ENCODE measurements at places on chromosomes 12 and 14.

GRCh38 chr12:47123730-47124129 lies 44.0 kb upstream of the AMIGO2 start:
- DNase-seq: no peak

- no peak for DNase-seq
Measured at GRCh38 chr12:4265280-4265679, 8.3 kb upstream of the CCND2 start.

GRCh38 chr14:40119321-40119720 lies 687.1 kb upstream of the FBXO33 start:
- no peak for DNase-seq

GRCh38 chr12:69066492-69067373 lies 133.8 kb upstream of the CPM start:
- DNase-seq: no peak

- no peak for DNase-seq
Measured at GRCh38 chr12:27844366-27845090, 64.5 kb upstream of the MANSC4 start.

- no peak for DNase-seq
Measured at GRCh38 chr14:45290547-45290946, 37.5 kb upstream of the MIS18BP1 start.

DNA sequence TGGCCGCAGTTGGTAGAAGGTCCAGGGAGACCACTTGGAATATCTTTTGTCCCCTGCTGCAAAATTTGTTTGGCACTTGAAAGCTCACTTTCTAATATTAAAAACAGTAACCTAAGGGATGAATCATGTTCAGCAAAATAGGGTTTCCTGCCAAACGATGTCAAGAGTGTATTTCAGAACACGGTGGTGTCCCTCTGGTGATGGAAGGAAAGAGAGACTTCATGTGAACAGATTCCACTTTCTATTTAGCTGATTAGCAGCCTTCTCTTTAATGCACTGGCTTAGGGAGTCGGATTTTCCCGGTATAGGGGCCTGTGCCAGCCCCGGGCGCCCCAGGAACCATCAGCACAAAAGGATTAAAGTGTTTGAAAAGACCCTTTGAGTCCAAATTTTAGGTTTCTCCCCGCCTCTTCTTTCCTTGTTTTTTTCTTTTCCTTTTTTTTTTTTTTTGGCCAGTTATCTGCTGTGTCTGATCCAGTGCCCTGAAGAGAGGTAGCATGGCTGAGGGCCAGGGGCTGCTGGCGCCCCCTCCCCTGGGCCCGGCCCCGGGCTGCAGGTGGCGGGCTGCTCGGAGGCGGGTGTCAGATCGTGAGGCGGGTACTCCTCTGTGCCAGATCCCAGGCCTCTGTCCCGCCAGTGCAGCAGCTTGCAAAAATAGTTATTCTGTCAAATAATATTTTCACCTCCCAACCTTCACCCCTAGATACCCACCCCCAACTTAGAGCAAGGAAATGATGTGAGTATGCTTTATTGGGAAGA lies 88.3 kb downstream of the TESC start:
- DNase-seq: no peak

GRCh38 chr12:70559390-70559789 lies 77.8 kb downstream of the PTPRB start:
- DNase-seq: no peak

DNA sequence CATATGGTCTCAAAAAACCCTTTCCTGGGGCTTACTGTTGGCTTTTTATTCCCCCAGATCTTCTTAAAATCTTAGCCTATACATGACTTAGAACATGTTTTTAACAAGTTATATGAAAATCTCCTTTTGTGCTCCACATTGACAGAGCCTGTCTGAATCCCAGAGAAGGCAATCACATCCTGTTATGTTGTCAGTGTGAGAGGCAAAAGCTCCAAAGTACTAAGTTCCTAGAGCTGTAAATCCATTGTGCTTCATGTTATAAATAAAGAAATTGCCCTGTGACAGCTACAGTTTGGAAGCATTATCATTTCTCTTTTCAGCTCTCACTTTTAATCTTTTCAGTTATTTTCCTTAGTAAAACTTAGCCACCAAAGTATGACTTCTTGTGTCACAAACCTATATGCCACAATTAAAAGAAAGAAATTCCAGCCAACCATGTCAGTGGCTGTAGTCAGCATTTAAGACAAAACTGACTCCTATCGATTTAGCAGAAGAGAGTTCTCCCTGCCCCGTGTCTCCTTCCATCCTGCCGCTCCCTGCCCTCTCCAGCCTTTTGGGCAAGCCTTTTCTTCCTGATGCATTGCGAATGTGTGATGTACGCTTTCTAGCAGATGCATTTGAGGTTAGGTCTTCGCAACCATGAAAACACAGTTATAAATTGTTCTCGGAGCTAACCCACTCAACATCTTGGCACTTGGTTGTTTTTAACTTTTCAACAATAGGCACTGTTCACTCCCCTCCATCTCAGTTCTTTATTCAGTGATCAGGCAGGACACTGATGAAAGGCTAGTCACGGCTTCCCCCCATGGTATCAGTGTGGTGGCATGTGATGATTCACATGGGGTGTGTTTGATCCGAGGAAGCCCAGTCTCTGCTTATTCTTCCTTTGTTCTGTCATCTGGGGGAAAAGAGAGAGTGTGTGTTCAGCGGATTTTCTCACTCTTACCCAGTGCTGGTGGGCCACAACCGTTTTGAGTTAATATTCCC lies 143.5 kb downstream of the SSPN start:
- no peak for DNase-seq

GRCh38 chr14:81331229-81332021 lies 68.7 kb downstream of the STON2 start:
- no peak for DNase-seq

- no peak for DNase-seq
Measured at GRCh38 chr12:3445119-3445978, 45.7 kb upstream of the PRMT8 start.

DNA sequence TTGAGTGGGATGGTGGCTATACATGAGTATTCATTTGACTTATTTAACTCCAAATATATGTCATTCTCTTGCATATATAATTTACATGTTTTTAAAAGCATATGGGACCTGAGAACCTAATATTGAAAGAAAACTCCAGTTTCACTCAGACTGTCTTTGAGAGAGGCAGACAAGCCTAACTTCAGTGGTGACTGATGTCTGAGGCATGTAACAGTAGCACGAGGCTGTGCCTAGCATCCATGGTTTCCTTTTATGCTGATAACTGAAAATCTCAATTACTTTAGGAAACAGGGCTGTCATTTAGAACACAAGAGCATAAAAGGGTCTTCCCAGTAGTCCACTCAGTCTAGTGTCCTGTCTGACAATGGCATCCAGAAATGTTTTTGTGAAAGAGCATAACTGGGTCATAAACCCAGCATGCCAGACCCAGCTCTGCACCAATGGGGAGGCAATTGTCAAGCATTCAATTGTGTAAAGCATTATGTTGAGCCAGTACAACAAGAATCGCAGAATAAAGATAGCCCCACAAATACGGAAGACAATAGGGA lies 24.3 kb downstream of the MAPK1IP1L start:
- no peak for DNase-seq

DNA sequence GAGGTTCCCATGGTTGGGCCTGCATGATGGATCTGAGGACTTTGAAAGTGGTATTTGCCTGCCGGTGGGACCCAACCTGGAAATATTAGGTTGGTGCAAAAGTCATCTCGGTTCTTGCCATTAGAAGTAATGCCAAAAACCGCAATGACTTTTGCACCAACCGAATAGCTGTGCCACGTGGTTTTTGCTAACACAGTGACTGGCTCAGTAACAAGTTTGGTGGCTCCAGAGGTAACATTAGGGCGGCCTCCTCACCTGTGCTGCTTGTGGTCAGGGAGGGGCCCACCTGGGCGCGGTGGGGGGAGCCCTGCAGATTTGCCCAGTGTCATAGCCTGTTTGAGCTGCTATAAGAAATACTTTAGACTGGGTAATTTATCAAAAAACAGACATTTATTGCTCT lies 1.8 kb downstream of the BDKRB2 start:
- no peak for DNase-seq

DNA sequence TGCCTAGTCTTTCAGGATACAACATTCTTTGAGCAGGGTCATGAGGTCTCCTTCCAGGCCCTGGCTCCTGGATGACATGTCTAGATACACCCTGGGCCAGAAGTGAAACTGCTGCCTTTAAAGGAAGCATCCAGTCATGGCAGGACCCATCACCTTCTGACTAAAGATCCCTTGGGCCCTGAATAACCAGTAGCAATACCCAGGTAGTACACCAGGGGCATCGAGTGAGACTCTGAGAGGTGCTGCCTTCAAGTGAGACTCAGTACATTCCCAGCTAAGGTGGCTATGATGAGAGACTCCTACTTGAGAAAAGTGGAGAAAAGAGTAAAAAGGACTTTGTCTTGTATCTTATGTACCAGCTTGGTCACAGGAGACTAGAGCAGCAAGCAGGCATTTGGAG lies 23.5 kb downstream of the OR6C68 start:
- no peak for DNase-seq

DNA sequence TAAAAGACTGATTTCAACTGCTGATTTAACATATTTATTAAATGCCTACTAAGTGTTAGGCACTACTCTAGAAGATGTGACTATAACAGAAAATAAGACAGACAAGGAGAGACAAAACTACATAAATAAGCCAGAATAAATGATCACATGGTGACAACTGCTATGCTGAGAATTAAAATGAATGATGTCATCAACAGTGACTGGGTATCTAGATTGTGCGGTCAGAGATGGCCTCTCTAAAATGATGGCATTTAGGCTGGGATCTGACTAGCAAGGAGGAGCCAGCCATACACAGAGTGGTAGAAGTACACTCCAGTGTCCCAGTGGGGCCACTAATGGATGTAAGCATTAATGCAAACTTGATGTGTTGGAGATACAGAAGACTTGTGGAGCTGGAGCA lies 37.6 kb upstream of the SOX5 start:
- no peak for DNase-seq

Data from central memory CD4-positive, alpha-beta T cell (primary cell).